ENCODE measurements at places on chromosomes 16 and 17. TPM values are rescaled to one million over a fixed set of nuclear protein-coding genes. Genes with fewer than 3 reads are reported as not detected.

GRCh38 chr17:49634485-49634860, 43.4 kb downstream of the SPOP start:
- no peak for DNase-seq

DNA sequence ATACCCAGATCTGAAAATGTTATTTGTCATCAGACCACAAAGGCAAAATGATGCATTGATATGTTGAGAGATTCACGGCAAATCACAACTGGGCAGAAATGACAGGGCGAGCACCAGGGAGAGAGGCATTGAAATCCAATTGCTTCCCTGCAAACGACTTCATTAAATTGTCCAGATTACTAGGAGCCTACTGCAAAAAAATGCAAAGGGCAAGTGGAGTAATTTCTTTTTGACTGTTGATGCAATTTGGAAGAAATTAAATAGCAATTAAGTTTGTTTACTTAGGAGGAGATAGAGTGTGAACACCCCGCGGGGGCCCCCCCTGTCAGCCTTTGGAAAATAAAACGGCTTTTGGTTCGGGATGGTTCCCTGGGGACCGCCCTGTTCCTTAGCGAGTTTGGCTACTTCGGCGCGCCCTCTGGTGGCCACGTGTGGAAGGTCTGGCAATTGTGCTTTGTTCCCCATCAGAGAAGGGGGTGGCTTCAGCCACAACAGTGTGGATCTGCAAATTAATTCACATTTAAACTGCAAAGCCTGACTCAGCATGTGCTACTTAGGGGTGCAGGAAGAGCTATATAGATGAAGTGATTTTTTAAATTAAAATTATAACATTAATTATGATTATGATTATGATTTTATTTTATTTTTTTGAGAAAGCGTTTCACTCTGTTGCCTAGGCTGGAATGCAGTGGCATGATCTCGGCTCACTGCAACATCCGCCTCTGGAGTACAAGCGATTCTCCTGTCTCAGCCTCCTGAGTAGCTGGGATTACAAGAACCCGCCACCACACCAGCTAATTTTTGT, 14.5 kb upstream of the TMC7 start:
- peak; percentile 87 for DNase-seq

DNA sequence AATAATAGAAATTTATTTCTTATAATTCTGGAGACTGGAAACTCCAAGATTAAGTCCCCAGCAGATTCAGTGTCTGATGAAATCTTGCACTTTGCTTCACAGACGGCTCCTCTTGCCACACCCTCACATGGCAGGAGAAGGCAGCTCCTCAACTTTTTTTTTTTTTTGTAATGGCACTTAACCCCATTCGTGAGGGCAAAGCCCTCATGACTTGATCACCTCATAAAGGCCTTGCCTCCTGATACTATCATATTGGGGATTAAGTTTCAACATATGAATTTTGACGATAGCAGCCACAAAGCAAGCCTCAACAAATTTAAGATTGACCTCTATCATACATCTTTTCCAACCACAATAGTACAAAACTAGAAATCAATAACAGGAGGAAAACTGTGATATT, 42.3 kb upstream of the CDYL2 start:
- no peak for DNase-seq

DNA sequence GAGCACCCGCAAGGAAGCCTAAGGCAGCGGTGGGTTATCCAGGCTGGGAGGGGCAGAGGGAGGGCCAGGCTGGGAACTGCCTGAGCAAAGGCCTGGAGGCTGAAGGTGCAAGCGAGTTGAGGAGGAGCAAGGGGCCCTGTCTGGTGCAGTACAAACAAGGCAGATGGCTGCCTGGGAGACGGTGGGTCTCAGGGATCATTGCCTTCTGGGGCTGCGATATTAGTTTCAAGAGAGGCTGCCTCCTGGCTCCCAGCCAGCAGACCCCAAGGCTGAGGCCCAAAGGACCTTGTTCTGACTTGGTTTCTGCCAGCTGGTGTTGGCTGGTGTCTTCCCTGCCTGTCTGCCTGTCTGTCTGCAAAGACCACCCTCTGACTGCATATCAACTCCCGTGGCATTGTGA, 154.0 kb downstream of the IRF8 start:
- no peak for DNase-seq

DNA sequence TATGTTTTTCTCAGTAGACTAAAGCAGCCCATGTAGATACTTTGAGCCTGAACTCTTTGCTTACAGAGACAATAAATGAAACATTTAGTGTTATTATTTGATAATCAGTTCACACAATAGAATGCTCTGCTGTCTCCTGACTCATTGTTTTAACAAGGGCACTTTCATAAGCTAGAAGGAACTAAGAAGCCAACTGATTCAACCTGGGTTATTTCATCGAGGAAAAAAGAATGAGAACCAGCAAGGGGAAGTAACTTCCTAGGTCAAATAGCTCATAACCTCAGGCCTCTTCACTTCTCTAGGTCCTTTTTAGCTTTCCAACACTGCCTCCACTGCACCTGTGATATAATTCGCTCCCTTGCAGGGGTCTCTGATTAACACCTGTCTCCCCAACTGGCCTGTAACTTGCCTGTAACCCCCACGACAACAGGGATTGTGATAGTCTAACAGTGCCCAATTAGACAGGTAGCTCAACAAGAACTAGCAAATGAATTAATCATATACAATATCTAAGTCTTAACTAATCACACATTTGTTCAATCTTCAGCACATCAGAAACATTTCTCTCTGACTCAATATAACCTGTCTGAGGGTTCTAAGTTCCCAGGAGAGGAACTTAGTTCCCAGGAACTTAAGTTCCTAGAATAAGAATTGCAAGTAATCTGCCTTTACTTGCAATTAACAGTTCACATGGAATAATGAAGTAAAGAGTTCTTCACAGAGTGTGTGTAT, 34.8 kb downstream of the RFFL start:
- DNase-seq: no peak

- DNase-seq: no peak
These were observed 15.2 kb downstream of the ARHGAP23 start for GRCh38 chr17:38443356-38444031.

DNA sequence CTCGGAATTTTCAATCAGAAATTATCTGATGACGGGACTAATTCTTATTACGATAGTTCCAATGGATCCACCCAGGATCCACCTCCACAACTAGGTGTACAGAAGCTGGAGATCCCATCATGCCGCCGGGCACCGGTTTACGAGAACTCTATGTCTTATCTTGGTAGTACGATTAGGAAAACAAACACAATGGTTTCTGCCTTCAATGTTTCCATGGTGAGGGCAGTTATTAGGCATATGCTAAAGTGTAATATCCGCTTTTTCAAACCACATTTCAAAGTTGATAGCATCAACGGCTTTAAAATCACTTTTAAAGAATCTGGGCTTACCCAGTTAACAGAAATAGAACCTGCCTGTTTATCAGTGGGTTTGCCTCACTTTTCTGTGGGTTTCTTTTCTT, 705.7 kb downstream of the MAF start:
- no peak for DNase-seq

DNA sequence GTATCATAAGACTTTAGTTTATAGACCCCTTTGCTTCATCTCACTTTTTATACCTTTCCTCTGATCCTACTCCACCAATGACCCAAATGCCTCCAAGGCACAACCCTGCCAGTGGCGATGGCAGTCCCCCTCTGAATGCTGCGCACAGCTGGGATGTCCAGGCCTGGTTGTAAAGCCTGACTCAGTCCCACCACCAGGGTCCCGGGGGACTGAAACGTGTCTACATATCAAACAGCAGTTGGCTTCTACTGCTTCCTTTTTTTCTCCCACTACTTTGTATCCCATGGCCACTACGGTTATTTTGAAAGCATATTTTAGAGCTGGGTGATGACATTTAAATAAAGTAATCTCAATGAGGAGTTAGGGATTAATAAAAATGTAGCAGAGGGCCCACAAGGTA, 329.8 kb upstream of the PSMD7 start:
- no peak for DNase-seq

GRCh38 chr16:35751191-35751941, 2292.0 kb downstream of the TP53TG3F start:
- no peak for DNase-seq

- no peak for DNase-seq
These were observed 91.5 kb downstream of the SNX11 start for GRCh38 chr17:48198950-48199541.

- no peak for DNase-seq
These were observed 830 bp downstream of the SPHK1 start for GRCh38 chr17:76384987-76385891.

DNA sequence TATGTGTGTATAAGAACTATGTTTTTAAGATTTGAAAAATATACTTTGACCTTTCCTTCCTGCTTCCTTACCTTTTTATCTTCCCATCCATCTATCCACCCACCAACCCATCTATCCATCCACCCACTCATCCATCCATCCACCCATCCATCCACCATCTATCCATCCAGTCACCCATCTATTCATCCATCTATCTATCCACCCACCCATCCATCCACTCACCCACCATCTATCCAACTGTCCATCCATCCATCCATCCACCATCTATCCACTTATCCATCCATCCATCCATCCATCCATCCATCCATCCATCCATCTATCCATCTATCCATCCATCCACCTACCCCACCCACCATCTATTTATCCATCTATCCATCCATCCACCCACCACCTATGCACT, 12.4 kb downstream of the CBFA2T3 start:
- no peak for DNase-seq

DNA sequence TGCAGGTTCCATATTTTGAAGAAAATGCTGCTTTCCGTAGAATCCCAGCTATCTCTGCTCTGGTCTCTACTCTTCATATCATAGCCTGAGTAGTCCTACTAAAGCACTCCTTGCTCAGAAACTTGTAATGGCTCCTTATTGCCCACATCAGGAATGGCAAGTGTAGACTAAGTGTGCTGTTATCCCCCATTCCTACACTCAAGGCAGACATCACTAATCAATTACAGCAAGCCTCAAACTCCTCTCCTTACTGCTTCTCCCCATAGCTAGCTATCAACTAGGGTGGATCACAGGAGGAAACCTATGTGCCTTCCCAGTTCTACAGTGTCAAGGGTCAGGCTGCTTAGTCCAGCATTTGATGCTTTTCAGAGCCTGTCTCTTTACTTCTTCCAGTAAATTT, 163.4 kb downstream of the HAPSTR1 start:
- no peak for DNase-seq

GRCh38 chr16:64351121-64351520, 770.7 kb downstream of the CDH11 start:
- no peak for DNase-seq

DNA sequence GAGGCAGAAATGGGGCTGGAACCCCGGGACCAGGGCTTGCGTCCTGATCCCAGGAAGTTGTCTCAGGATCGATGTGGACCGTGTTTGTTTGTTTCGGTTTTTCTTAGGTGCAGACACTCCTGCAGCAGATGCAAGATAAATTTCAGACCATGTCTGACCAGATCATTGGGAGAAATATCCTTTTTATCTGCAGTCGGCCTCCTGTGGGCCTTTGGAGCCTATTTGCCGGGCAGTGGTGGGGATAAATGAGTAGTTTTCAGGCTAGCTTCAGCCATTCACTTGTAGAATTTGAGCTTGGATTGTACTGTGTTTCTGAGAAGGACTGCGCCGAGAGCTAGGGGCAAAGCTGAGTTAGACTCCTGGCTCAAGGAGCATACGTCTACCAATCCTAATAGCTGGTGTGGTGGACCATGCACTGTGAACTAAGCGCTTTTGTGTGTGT, 816 bp downstream of the HSBP1 start:
- no peak for DNase-seq

DNA sequence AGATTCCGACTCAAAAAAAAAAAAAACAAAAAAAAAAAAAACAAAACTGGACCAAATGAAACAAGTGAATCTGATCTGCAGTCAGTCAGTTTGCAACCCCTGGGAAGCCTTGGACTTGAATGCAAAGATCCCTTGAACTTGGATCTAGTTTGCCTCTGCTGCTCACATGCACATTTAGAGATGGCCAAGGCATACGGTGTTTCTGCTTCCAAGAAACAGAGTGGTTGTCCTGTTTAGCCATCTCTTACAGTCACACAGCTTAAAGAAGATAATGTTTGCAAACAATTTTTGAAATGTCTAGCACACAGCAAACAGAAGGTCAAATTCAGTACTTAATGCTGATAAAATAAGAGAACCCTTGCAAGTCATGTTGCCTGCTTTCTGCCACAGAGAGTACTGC, 4.5 kb downstream of the NDE1 start:
- no peak for DNase-seq

- no peak for DNase-seq
These were observed at the start of gene CDH8 for GRCh38 chr16:62036101-62036801. TSS of gene CDH8 (minus strand) at chr16:62036438. CDS start at chr16:62021403, 15,035 bp downstream.

The TMEM220 gene
- 9.5 TPM for total RNA-seq

The NXPH3 gene
- total RNA-seq: 3.5 TPM

The TEKT5 gene
- total RNA-seq: not detected

The BRICD5 gene
- total RNA-seq: 5.9 TPM

The CSF3 gene
- 0.32 TPM for total RNA-seq

The IRX5 gene
- 119 TPM for total RNA-seq

The COQ9 gene
- total RNA-seq: 42.6 TPM
